BE2C (cell line): ENCODE measurements at places on chromosomes 1 and 21.

DNA sequence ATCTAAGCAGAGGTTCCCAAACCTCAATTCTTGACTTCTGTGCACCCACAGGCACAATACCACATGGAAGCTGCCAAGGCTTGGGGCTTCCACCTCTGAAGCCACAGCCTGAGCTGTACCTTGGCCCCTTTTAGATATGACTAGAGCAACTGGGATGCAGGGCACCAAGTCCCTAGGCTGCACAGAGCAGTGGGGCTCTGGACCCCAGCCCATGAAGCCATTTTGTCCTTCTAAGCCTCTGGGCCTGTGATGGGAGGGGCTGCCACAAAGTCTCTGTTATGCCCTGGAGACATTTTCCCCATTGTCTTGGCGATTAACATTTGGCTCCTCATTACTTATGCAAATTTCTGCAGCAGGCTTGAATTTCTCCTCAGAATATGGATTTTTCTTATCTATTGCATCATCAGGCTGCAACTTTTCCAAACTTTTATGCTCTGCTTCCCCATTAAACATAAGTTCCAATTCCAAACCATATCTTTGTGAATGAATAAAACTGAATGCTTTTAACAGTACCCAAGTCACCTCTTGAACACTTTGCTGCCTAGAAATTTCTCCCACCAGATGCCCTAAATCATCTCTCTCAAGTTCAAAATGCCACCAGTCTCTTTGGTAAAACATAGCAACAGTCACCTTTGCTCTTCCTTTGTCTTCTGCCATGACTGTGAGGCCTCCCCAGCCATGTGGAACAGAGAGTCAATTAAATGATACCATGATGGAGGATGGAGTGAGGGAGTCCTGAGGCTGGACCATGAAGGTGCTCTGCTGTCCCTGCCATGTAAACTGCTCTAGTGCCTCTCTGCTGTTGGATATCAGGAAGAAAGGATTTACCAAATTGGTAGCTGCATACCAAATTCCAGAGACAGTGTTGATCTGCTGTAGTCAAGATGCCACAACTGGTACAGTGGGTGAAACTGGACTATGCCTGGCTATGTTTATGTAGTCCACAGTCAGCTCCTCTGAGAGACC, 37.6 kb downstream of the RUNX3 start:
- no peak for DNase-seq

GRCh38 chr1:231990388-231990787, 363.8 kb downstream of the DISC1 start:
- no peak for DNase-seq

DNA sequence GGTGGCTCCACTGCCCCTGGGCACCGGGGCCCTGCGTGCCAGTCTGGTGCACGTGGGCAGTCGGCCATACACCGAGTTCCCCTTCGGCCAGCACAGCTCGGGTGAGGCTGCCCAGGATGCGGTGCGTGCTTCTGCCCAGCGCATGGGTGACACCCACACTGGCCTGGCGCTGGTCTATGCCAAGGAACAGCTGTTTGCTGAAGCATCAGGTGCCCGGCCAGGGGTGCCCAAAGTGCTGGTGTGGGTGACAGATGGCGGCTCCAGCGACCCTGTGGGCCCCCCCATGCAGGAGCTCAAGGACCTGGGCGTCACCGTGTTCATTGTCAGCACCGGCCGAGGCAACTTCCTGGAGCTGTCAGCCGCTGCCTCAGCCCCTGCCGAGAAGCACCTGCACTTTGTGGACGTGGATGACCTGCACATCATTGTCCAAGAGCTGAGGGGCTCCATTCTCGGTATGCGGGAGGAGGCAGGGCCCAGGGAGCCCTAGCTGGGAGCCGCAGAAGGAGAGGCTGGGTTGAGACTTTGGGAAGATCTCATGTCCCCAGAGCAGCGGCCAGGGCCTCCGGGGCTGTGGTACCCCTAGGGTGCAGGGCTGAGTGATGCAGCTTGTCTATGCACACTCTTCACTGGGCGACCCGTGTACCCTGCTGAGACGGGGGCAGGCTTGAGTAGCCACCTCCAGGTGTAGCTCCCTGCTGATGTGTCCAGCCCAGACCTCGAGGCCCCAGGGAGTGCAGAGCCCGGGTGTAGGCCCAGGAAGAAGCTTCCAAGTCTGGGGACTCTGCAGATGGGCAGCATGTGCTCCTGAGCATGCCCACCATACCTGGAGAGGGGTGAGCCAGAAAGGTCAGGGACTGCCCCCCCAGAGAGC, 1.8 kb downstream of the VWA1 start:
- no peak for DNase-seq

DNA sequence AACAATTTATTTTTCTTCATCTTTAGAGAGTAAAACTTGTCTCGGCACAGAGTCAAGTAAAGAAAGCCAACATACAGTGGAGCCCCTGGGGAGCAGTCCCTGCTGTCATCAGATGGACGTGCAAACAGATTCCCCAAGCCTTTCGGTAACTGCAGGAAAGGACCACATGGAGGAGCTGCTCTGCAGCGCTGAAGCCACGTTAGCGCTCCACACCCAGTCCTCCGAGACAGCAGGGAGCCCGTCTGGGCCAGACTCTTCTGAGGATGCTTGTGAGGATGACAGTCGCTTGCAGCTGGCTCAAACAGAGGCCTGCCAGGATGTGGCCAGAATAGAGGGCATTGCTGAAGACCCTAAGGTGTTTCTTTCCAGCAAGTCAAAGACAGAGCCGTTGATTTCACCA, 77.1 kb upstream of the SCCPDH start:
- peak; percentile 89 for DNase-seq

DNA sequence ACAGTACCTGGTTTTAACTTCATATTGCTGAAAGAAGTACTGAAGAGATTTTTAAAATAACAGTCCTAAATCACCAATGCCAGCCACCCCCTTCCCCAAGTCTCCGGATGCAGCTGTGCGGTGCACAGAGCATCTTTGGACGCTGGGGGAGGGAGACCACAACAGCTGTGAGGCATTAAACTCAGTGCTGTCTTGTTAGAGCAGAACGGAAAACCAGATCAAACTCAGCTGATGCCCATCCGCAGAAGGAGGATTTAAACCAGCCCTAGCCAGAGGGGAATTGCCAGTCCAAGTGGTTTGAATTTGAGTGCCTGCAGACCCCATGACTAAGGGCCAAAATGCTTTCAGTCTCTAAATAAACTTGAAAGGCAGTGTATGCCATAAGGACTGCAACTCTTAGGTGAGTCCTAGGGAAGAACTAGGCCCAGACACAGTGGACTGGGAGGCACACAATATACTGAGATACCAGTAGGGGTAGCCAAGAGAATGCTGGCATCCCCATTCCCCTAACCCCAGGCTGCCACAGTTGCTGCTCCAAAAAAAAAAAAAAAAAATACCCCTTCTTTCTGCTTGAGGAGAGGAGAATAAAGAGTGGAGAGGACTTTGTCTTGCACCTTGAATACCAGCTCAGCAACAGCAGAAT, 576.2 kb downstream of the NEGR1 start:
- peak; percentile 18 for DNase-seq

- peak; percentile 28 for DNase-seq
These were observed 20.7 kb downstream of the PHC2 start for GRCh38 chr1:33410091-33410701.

- DNase-seq: no peak
These were observed 55.9 kb downstream of the CNST start for GRCh38 chr1:246622035-246622652.

DNA sequence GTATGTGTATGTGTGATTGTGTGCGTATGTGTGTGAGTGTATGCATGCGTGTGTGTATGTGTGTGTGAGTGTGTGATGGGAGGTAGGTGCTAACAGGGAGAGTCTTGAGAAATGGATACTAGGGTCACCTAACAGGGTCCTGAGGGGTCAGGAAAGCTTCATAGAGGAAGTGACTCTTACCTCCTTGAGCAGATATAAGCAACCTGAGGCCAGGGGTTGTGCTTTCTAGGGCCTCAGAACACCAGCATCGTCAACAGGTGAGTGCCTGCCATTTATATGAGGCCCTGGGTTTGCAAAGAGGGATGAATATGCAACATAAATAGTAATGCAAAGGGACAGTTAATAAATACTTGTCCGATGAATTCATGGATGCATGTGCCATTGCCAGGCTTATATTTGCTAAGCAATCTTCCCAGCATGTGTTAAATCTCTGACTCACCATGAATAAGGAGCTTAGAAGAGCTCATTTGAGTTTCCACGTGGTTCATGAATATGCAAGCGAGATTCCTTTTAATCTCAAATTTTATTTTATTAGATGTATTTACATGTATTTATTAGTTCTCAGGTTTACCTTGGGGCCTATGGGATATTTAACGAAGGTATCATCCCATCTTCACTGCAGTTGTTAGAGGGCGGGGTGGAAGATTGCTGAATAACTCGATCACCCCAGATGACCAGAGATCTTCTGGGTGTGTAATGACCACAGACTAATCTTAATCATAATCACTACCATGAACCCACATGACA, 438.3 kb downstream of the CAMTA1 start:
- no peak for DNase-seq
